Stromal cell of bone marrow (primary cell): ENCODE measurements at places on chromosomes 16 and 17.
A peak's percentile ranks its signal among the peaks of the same experiment; 100 is the strongest.

DNA sequence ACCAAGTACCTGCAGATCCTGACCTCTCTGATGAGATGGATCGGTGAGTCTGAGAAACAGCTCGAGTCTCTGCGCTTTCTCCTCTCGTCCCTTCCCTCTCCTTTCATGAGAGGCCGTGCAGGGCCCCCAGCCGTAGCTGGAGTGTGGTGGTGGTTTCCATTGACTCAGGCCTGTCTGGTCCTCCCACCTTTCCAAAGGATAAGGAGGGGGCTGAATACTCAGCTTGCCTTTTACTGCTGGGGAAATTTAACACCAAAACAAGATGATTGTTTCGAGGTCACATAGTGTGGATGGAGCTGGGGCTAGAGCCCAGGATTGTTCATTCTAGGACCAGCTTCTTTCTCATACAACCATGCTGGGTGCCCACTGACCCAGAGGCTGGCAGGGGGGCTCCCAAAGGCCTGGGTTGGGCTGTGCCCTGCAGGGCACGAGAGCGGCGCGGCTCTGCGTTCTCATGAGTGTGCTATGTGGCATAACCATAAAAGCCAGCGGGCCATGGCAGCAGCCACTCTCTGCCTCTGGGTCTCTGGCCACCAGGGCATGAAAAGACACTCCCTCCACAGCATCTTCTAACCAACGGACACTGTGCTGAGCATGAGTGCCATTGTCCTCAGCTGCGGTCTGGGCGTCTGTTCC, 39.8 kb downstream of the GRIN2C start:
- DNase-seq: no peak

GRCh38 chr16:27259710-27260109, 8.9 kb downstream of the NSMCE1 start:
- DNase-seq: no peak

DNA sequence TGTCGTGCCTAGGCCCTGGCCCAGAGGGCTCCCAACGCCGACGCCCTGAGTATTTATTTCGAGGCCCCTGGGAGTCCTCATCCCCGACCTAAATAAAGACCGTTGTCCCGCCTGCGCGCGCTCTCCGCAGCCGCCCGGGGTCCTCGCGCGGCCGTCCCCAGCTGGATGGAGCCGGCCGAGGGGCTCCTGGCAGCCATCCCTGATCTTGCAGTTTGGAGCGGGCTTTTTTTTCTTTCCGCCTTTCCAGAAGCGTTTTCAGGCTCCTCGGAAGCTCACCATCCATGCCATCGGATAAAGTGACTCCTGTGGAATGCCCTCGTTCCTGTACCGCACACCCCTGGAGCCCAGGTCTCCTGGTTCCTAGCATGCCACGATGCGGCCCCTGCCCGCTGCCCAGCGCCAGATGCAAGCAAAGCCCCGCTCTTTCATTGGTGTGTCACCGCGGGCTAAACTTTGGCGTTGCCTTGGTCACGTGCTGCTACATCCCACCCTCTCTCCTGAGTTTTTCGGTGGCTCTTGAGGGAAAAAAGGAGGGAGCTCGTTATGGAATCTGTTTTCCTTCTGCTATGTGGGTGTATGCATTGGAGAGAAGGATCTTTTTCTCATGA, 716 bp downstream of the TMEM94 start:
- DNase-seq: peak; percentile 31

DNA sequence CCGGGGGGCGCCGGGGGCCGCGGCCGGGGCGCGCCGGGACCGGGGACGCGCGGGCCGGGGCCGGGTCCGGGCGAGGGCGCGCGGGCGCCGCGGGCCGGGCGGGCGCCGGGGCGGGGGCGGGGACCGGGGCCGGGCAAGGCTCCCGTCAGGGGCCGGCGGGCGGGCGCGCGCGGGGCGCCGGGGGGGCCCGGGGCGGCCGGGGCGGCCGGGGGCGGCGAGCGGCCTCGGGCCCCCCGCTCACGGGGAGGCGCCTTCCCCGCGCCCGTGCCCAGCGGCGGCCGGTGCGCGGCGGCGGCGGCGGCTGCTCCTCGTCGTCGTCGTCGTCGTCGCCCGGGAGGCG, 563 bp downstream of the ZCCHC14 start:
- no peak for DNase-seq

DNA sequence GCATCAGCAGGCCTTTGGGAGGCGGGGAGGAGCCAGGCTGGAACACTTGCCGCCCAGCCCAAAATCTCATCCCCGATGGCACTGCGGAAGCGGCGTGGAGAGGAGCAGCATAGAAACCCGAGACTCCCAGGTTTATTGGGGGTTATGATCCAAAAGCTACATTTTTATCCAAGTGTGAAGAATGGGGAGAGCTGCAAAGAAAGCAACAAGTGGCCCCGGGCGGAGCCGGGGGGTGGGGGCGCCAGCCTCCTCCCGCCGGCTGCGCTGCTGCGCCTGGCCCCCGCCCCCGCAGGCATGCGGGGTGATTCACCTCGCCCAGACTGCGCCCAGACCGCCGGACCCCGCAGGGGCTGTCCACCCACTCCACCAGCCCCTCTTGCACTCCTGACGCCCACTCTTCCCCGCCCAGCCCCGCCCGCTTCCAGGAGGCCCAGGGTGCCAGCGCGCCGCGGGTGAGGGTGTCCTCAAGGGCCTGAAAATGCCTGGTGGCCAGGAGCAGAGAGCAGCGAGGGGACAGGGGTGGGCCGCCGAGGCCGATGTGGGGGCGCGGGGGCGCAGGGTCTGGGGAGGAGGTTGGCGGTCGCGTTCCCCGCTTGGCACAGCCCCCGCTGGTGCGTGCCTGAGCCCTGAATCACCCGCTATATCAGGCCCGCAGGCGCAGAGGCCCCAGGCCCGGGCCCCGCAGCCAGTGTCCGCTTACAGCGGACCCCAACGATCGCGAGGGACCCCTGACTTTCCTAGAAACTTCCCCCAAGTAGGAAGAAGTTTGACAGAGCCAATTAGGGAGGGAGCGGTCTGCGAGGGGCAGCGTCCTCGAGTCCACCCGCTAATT, 1.3 kb downstream of the CAVIN1 start:
- peak; percentile 40 for DNase-seq

DNA sequence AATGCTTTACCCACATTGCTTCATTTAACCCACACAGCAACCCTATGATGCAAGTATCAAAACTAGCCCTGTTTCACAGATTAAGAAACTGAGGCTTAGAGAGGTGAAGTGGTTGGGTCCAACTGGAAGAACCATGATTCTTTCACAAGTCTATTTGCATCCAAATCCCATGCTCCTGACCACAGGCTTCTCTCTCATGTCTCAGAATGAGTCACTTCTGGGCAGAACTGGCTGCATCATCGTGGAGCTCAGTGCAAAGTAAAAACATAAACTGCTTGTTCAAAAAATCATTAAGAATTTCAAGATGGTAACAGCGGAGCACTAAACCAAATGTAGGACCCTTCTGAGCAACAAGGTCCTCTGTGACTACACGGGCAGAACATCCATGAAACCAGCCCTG, 20.2 kb upstream of the CES1 start:
- peak; percentile 34 for DNase-seq

- no peak for DNase-seq
Measured at GRCh38 chr17:71170070-71170469, 950.8 kb upstream of the SOX9 start.

DNA sequence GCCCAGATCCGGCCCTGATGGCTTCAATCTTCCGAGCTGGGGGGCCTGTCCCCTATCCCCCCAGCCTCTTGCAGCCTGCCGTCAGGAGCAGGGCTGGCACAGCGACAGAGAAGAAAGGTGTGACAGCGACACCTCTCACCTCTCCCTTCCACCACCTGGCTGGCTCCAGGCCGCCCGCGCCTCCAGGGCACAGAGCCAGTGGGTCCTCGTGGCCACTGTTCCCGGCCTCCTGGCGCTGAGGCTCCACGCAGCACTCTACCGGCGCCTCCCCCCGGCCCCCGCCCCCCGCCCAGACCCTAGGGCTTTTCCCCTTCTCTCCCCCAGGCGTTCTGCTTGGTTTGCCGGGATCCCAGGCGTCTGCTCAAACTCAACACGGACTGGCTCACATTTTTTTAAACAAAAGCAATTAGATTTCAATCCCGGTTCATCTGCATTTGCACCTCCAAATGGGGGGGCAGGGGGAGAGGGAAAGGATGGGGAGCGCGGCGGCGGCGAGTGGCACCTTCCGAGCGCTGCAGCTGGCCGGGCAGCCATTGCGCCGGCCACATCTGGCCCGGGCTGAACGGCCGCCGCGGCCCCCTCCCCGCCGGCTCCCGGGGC, 12.8 kb upstream of the CBX8 start:
- no peak for DNase-seq

DNA sequence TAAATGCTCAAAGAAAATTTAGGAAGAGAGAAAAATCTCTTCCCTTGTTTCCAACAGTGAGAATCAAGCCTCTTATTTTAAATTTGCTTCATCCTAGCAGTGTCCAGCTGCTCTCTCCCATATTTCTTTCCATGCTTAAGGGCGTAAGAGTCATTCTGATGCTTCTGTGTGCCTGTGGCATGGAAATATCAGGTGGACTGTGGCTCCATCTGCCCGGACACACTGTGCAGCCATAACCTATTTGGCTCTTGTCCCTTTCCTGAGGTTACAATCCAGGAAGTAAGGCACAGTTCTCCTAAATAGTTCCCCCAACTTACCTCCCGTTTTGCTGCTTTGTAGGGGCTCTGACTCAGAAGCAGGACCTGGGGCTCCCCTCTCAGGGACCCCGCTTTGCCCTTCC, 6.3 kb upstream of the KRT222 start:
- DNase-seq: no peak

GRCh38 chr17:68868708-68869107, 86.5 kb downstream of the ABCA8 start:
- no peak for DNase-seq
